ENCODE measurements at places on chromosomes 6 and 20. TPM values are rescaled to one million over a fixed set of nuclear protein-coding genes. Genes with fewer than 3 reads are reported as not detected.

DNA sequence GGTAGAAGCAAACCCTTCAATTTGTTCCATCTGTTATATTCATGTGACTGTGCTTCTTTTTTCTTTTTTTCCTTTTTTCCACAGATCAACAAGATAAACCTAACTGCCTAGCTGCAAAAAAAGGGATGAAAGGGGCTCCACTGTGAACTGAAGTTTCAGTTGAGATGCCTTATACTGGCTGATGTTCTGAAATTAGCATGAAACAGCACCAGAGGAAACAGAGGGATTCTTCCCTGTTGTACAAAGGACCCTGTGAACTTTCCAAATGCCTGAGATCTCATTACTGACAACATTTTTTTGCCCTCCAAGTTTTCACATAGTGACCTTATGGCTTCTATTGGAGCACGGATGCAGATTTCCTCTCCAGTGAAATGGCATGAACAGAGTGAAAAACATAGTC is 302.7 kb upstream of the TFAP2D start:
- no peak for DNase-seq

GRCh38 chr6:110511401-110511800 is 35.0 kb upstream of the SLC22A16 start:
- DNase-seq: no peak

CYP21A2 gene
- 0.92 TPM for total RNA-seq

C6orf163 gene
- total RNA-seq: 1.4 TPM

NUP153 gene
- 71.6 TPM for total RNA-seq

- no peak for DNase-seq
Measured at GRCh38 chr6:89027756-89028155, 52.8 kb upstream of the PNRC1 start.

- no peak for DNase-seq
Measured at GRCh38 chr20:37309936-37310590, 20.6 kb downstream of the MANBAL start.

DNA sequence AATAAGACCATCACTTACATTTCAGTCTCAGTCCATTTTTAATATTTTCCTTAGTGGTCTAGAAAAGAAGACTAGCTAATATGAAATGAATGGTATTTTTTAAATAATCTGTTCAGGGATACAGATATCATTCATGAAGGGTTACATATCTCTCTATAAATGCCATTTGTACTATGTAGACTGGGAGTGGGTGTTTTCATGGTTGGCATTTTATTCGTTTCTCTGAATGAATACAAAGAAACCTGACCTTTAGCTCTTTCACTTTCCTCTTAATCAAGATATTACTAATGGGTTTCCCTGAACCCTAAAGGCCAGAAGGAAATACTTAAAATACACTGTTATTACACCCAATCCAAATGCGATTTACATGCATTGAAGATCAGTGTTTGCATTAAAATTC is 788.9 kb downstream of the TBC1D32 start:
- no peak for DNase-seq

DNA sequence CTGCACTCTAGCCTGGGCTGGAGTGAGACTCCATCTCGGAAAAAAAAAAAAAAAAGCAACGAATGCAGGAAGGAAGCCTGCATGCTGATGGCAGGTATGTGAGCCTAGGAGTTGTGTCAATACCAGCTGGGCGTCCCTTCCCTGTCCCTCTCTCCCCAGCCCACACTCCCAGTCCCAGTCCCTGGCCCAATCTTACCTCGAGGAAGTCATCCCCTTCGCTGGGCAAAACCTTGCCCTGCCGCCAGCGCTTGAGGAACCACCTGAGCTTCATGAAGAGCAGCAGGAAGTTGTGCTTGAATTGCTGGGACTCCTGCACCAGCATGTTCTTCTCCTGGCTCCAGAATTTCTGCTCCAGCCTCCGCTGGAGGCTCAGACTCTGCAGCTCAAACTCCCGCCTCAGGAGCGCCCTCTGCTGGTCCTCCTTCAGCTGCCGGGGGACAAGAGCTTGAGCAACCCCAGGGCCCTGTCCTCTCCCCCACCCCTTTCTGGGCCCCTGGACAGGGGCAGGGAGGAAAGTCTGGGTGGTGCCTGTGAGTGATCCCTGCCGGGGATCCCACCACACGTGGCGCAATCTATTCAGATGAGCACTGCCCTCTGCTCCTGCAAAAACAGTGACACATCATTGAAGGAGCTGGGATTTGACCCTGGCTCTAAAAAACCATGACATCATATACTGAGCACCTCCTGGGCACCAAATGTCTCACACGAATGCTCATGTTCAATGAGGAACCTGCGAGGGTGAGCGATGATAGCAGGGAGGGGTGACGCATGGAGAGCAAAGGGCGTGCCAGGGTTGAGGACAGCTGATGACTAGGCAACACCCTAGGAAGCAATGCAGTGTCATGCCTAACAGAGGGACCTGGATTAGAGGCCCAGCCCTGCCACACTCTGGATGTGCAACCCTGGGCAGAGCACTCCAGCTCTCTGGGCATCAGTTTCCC is 35.0 kb upstream of the DSN1 start:
- no peak for DNase-seq

Data from GM12878 (cell line).